NCI-H1048 (cell line): ENCODE measurements at places on chromosomes 16 and 17.

- DNase-seq: no peak
These were observed 12.7 kb downstream of the NATD1 start for GRCh38 chr17:21240369-21241055.

- DNase-seq: no peak
These were observed 655 bp upstream of the MTHFSD start for GRCh38 chr16:86555704-86556075.

GRCh38 chr17:3678095-3678820, 9.6 kb downstream of the EMC6 start:
- DNase-seq: no peak

- no peak for DNase-seq
These were observed 4.9 kb upstream of the ASGR1 start for GRCh38 chr17:7184091-7184488.

DNA sequence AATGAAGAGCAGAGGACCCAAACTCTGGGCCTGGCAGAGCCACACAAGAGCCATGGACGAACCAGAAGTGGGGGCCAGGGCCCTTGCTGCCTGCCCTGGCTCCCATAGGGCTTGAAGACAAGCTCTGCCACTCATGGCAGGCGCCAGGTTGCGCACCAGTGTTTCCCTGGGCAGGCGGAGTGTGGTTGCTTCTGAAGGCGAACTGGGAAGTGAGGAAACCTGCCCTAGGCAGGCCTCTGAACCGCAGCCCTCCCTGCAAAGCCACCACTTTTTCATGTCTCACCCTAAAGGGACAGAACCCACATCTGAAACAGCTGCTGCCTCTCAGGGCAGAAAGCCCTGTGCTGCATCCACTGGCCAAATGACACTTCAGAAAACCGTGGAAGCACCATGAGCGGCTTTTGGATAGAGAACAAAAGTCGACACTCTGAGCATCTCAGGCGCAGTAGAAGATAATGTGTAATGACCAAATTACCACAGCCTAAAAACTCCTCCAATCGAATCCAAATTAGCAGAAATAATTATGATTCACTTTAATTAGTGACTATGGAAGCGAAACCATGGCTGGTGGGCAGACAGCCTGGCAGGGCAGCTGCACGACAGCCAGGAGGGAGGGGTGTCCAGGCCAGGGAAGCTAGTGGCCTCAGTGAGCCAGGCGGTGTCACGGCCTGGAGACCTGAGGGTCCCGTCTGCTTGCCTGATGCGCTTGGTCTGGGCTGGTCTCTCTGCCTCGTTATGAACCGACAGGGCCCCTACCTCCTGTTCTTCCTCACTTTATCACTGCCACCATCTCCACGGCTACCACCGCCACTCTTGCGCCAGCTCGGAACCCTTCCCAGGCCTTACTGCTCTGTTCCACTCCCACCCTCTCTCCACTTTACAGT, 59.1 kb downstream of the PRMT7 start:
- no peak for DNase-seq

GRCh38 chr16:10168258-10168657, 14.0 kb downstream of the GRIN2A start:
- DNase-seq: no peak

DNA sequence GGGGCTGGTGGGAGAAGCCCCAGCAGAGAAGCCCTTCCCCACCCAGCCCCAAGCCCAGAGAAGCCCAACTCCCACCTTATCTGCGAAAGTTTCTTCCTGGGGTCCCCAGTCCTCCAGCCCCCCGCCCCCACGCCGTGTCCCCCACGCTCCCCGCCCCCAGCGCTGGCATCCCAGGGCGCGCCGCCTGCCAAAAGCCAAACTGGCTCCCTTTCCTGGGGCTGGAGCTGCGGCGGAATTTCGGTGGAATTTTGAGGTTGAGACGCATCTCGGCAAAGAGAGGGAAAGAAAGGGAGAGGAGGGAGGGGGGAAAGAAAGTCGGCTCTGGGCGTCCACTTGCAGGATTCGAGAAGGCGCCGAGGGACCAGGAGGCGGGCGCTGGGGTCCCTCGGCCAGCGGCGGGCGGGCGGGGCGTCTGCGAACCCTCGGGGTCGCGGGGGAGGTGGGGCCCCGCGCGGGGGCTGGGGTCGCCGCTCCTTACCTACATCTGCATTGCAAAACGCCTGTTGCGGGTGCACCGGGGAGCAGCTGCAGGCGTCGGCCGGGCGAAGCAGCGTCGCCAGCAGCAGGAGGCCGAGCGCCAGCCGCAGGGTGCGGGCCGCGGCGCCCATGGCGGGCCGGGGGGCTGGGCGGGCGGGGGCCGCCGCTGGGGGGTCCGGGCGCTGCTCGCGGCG, 571 bp downstream of the TIMP2 start:
- no peak for DNase-seq

DNA sequence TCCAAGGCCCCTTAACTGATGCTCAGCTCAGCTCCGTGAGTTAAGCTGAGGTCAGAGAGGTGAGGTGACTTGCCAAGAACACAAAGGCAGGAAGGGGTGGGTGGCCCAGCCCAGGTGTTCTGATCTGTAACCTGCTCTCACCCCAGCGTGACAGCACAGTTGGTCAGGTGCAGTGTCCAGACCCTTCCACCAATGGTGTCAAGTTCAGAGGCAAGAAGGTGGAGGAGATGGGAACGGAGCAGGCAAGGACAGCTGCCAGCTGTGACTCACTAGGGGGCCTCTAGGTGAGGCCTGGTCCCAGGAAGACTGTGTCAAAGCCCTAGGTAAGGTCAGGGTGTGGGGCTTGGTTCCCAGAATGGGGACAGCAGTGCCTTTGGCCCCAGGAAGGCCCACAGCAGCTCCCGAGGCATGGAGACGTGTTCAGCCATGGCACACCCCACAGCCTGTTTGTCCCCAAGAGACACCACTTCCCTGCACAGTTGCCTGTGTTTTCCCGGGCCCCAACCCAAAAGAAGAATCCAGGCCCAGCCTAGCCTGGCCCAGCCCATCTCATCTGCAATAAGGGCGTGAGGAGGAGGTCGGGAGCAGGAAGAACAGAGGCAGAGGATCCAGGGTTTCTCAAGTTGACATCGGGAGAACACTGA, 7.2 kb downstream of the WFIKKN2 start:
- no peak for DNase-seq

DNA sequence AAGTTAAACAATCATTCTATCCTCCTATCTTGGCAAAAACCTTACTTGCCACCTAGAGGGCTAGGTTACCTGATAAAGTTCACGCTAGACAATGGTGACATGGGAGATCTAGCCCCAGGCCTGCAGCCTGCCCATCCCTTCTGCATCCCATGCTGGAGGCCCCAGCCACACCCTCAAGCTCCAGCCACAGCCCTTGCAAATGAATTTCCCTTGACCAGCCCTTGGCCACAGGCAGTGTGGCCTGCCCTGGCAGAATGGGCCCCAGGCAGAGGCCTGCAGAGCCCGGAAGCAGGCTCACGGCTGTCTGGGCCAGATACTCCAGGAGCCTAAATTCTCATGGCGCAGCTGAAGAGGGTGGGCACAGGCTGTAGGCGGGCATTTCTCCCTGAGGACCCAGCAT, 14.9 kb downstream of the WNT3 start:
- no peak for DNase-seq

GRCh38 chr17:59616253-59616920, 3.3 kb upstream of the CLTC start:
- DNase-seq: no peak

- DNase-seq: no peak
These were observed 167.0 kb downstream of the COPRS start for GRCh38 chr17:31692027-31692426.

DNA sequence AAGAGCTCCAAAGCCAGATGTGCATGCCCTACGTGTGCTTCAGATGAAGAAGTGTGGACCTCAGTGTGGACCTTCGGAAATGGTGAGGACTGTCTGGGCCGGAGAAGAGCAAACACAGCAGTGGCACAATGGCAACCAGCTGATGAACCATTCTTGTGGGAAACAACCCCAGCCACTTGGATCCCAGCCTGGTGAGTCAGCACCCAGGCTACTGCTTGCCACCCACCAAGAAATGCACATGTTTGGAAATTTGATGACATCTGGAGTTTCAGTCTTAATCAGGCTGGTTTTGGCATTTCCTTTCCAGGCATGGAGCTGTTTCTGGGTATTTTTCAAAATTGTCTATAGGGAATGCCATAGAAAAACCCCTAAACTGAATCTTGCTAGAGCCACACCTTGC, 42.7 kb downstream of the DYNLRB2 start:
- no peak for DNase-seq

DNA sequence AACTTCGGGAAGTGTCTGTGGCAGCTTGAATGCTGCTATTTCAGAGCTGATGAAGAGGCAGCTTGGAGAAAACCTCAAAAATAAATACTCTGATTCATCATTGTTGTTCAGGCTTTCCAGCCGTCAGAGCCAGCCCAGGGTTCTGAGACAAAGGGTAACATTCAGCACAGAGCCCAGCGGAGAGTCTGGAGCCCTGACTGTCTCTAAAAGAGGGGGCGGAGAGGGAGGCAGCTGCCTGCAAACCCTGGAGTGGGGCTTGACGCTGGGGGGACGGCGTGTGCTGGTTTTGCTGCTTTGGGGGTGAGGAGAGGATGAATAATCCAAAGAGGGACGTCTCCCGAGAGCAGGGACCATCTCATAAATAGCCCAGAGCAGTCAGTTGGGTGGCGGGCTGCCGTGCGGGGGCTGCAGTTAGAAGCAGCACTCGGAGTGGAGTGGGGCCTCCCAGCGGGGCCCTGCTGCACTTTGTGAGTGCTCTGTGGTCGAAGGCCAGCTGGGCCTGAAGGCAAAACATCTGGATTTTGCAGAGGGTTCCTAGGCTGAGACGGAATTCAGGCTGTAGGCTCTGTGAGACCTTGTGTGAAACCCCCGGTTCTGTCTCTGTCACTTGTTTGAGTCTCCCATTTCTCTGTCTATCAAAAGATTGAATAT, 237.8 kb downstream of the PRKCA start:
- DNase-seq: no peak
